ENCODE measurements at places on chromosomes 4 and X.
A peak's percentile ranks its signal among the peaks of the same experiment; 100 is the strongest.

DNA sequence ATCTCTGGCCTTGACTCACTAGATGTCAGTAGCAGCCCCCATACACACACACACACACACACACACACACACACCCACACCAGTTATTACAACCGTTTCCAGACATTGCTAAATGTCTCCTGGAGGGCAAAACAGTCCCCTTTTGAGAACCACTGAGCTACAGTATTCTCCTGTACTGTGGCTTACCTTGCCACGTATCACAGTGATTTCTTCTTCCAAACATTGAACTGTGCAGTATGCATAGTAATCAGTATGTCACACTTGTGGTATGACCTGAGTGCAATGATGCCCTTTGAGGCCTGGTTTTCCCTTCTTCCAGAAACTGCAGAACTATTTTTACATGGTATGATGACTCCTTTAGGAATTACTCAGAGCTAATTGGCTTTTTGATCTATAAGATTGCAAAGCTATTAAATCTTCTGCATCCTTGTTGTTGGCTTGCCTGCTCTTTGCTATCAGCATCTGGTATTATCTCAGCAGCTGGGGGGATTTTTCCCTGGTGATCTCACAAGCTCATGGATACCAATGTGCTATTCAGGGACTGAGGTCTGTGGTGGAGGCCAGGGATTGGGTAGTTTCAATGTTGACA is 3.6 kb upstream of the THOC2 start:
- peaks cover 2% of the 10 kb centered on the region for H3K27me3 ChIP-seq
- peaks cover 9% of the 10 kb centered on the region for H3K4me1 ChIP-seq
- no peak overlapping the region for H3K27ac ChIP-seq

DNA sequence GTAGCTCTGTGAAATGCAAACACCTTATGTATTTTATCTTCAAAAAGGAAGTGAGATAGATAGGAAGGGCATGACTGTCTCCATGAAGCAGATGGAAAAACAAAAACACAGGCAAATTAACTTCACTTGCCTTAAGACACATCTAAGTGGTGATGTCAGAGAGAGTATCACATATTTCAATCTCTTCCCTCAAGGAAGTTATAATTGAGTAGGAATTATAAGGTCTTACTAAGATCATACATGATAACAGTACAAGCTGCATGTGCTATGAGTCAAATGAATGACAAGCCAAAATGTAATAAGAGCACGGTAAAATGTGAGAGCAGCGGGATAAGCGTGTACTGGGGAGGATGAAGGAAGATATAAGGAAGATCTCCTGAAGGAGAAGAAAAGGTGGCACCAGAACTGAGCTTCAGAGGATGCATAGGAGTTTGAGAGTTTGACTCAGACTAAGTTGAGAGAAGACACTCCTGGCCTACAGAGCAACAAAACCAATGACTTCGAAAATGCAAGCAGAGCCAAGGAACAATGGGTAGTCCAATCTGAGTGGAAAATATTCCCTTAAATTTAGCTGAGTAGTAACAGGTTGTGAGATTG is 43.3 kb upstream of the GALNT7 start:
- no peak overlapping the region for H3K27ac ChIP-seq
- H3K36me3 ChIP-seq, result no peaks in the 10 kb centered on the region
- DNase-seq, result no peak

GRCh38 chr4:186934244-186934643 is 210.6 kb upstream of the FAT1 start:
- H3K4me1 ChIP-seq, result no peaks in the 10 kb centered on the region
- H3K27ac ChIP-seq, result no peak overlapping the region
- no peaks in the 10 kb centered on the region for H3K36me3 ChIP-seq
- no peak overlapping the region for H3K4me3 ChIP-seq
- H3K27me3 ChIP-seq, result no peaks in the 10 kb centered on the region

DNA sequence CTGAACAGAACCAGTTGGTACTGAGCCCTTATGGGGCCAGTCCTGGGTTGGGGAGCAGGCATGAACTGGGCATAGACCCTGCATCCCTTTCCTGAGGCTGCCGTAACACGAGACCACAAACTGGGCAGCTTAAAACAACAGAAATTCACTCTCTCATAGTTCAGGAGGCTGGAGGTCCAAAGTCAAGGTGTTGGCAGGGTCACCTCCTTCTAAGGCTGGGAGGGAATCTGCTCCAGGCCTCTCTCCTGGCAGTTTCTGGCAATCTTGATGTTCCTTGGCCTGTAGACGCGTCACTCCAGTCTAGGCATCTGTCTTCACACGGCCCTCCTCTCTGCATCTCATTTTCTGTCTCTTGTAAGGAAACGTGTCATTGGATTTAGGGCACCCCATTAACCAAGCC is 19.8 kb upstream of the SORCS2 start:
- peaks cover 6% of the 10 kb centered on the region for H3K4me1 ChIP-seq
- H3K27ac ChIP-seq, result no peak overlapping the region
- DNase-seq, result no peak
- H3K4me3 ChIP-seq, result no peak overlapping the region
- H3K36me3 ChIP-seq, result no peaks in the 10 kb centered on the region

GRCh38 chr4:92163348-92163747 is 140.4 kb upstream of the GRID2 start:
- H3K27me3 ChIP-seq, result no peaks in the 10 kb centered on the region
- DNase-seq, result no peak
- H3K36me3 ChIP-seq, result no peaks in the 10 kb centered on the region
- no peak overlapping the region for H3K27ac ChIP-seq
- no peaks in the 10 kb centered on the region for H3K4me1 ChIP-seq

- H3K27me3 ChIP-seq, result no peaks in the 10 kb centered on the region
- H3K27ac ChIP-seq, result no peak overlapping the region
- H3K4me3 ChIP-seq, result no peak overlapping the region
- peak; percentile 51 for DNase-seq
- peaks cover 6% of the 10 kb centered on the region for H3K4me1 ChIP-seq
- H3K36me3 ChIP-seq, result no peaks in the 10 kb centered on the region
Observed at GRCh38 chrX:65581661-65582339, 47.2 kb upstream of the LAS1L start.

DNA sequence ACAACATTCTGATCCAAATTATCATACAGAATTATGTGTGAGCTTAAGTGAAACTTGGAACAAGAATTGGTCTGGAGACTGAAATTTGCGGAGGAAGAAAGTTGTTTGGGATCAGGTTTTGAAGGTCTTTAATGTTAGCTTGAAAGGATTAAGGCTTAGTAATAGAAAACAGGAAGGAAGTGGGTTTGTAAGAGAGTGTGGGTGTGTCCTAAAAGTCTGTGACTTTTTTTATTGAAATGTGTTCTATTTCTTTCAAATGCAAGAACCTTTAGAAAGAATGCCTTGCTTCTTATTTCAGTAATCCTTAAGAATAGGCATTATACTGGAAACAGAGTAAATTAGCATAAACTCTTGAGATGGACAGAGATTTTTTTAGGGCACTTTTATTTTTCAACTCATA is 198.0 kb downstream of the GALNTL6 start:
- no peaks in the 10 kb centered on the region for H3K27me3 ChIP-seq
- no peak for DNase-seq
- H3K27ac ChIP-seq, result no peak overlapping the region

GRCh38 chr4:25358515-25359275 is 18.4 kb upstream of the ANAPC4 start:
- H3K4me3 ChIP-seq, result no peak overlapping the region
- peaks cover 14% of the 10 kb centered on the region for H3K36me3 ChIP-seq
- no peak overlapping the region for H3K27ac ChIP-seq
- H3K27me3 ChIP-seq, result no peaks in the 10 kb centered on the region
- DNase-seq, result no peak
- no peaks in the 10 kb centered on the region for H3K4me1 ChIP-seq

- H3K4me1 ChIP-seq, result peaks cover 52% of the 10 kb centered on the region
- no peak for DNase-seq
- H3K4me3 ChIP-seq, result no peak overlapping the region
- H3K27me3 ChIP-seq, result no peaks in the 10 kb centered on the region
Observed at GRCh38 chrX:41515376-41515775, 68.2 kb downstream of the NYX start.

GRCh38 chr4:6245246-6246169 is 24.1 kb upstream of the WFS1 start:
- no peaks in the 10 kb centered on the region for H3K4me1 ChIP-seq
- no peak overlapping the region for H3K4me3 ChIP-seq
- no peak for DNase-seq

- H3K36me3 ChIP-seq, result peaks cover 49% of the 10 kb centered on the region
- peak; percentile 79 for DNase-seq
- peaks cover 24% of the 10 kb centered on the region for H3K4me1 ChIP-seq
- H3K27ac ChIP-seq, result peak overlapping the region; percentile 95
- peak overlapping the region; percentile 96 for H3K4me3 ChIP-seq
Observed at GRCh38 chrX:38803588-38804431, 2.6 kb downstream of the MID1IP1 start.

GRCh38 chr4:13323921-13324320 is 160.2 kb downstream of the RAB28 start:
- H3K36me3 ChIP-seq, result peaks cover 29% of the 10 kb centered on the region
- H3K4me1 ChIP-seq, result no peaks in the 10 kb centered on the region
- no peaks in the 10 kb centered on the region for H3K27me3 ChIP-seq
- no peak for DNase-seq
- H3K27ac ChIP-seq, result no peak overlapping the region

DNA sequence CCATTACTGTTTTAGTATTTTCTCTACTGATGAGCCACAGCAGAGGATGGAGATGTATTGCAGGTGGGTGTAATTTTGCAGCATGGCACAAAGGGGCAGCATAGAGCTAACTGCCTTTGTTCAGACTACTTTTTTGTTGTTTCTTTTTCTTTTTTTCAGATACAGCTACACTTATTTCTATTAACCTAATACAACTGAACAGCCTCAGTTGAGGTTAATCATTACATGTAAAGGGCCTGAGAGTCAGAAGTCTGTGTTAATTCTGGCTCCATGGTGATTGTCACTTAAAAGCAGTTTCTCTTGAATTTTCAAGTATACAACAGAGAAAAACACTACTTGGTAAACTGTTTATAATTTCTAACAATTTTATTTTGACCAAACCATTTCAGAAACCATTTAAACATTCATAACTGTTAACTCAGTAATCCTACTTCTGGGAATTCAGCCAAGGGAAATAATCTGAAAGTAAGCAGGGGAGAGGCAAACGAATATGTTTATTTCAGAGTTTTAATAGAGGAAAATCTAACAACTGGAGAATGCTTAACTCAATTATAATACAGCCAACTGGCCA is 13.9 kb upstream of the PPEF2 start:
- peaks cover 22% of the 10 kb centered on the region for H3K36me3 ChIP-seq
- no peaks in the 10 kb centered on the region for H3K27me3 ChIP-seq
- H3K27ac ChIP-seq, result no peak overlapping the region
- H3K4me1 ChIP-seq, result no peaks in the 10 kb centered on the region
- no peak overlapping the region for H3K4me3 ChIP-seq

DNA sequence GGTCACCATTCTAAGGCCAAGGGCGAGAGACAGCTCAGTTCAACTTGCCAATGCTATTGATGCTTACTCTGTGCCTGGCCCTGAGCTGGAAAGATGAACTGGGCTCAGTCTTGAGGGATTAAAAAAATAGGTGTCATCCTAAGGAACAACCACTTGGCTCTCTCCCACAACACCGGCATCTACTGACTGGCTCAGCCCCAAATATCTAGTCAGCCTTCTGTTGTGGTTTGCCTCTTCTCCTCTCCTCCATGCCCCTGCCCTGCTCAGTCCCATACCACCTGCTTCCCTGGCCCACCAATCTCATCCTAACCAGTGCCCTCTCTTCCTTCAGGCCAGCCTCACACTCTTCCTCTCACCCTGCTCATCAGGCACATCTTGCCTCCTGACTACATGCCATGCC is 29.6 kb downstream of the KDM5C start:
- peaks cover 19% of the 10 kb centered on the region for H3K36me3 ChIP-seq
- H3K27ac ChIP-seq, result peak overlapping the region; percentile 3
- H3K4me1 ChIP-seq, result no peaks in the 10 kb centered on the region
- H3K4me3 ChIP-seq, result no peak overlapping the region
- DNase-seq, result no peak

- DNase-seq, result no peak
- peaks cover 4% of the 10 kb centered on the region for H3K27me3 ChIP-seq
- H3K4me1 ChIP-seq, result no peaks in the 10 kb centered on the region
- no peak overlapping the region for H3K27ac ChIP-seq
- H3K36me3 ChIP-seq, result no peaks in the 10 kb centered on the region
Observed at GRCh38 chr4:53599632-53600031, 8.3 kb upstream of the LNX1 start.

DNA sequence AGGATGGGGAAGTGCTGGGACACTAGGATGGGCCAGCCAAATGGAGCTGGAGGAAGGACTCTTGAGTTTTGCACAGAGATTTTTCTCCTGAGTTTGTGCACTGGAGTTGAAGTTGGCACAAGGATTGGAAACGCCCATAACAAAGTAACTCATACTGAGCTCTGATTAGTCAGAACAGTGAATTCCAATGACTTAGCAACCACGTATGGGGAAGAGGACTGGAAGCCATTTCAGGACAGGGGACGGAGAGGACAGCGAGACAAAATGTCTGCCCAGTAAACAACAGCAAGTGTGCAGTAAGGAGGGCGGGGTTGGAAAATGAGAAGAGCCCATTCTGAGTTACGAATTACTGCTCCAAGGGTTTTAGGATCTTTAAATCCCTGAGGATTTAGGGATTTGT is 5.9 kb downstream of the RIPPLY1 start:
- H3K4me1 ChIP-seq, result no peaks in the 10 kb centered on the region
- H3K27ac ChIP-seq, result no peak overlapping the region
- H3K36me3 ChIP-seq, result no peaks in the 10 kb centered on the region

DNA sequence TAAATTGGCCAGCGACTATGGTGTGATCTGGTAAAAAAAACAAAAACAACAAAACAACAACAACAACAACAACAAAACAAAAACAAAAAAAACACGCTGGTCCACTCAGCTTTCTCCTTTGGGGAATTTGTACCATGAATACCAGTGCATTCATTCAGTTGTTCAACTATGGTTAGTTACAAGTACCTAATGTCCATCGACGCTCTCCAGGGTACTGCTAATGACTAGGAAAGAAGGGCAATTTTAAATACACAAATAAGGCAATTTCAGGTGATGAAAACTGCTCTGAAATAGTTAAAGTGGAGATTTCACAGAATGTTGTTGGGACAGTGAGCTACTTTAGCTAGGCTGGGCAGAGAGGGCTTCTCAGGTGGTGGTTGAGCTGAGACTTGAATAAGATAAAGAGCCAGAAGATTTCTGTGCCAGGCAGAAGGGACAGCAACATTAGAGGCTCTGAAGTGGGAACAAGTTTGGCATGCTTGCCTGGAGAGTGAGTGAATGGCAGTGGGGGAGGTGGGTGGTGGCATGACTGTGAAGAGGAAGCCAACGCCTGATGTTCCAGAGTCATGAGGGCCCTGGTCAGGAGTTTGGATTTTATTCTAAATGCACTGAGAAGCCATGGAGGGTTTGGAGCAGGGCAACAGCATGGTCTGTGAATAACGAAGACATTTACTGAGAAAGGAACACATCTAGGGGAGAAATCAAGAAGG is 45.9 kb upstream of the PGRMC2 start:
- no peaks in the 10 kb centered on the region for H3K4me1 ChIP-seq
- H3K27me3 ChIP-seq, result no peaks in the 10 kb centered on the region
- H3K4me3 ChIP-seq, result no peak overlapping the region

GRCh38 chr4:13484749-13485221 is 645 bp upstream of the RAB28 start:
- peaks cover 12% of the 10 kb centered on the region for H3K27me3 ChIP-seq
- peak overlapping the region; percentile 99 for H3K27ac ChIP-seq
- DNase-seq, result no peak
- H3K4me1 ChIP-seq, result peaks cover 34% of the 10 kb centered on the region
- peak overlapping the region; percentile 86 for H3K4me3 ChIP-seq
